ENCODE measurements at places on chromosomes 1 and 21. TPM values are rescaled to one million over a fixed set of nuclear protein-coding genes. Genes with fewer than 3 reads are reported as not detected.
A peak's percentile ranks its signal among the peaks of the same experiment; 100 is the strongest.

LCE1A gene
- polyA plus RNA-seq: not detected

- DNase-seq: no peak
These were observed 1.4 kb downstream of the ACOT7 start for GRCh38 chr1:6391951-6392808.

GRCh38 chr1:113042285-113043143 is 30.5 kb upstream of the LRIG2 start:
- DNase-seq: no peak

GRCh38 chr1:112954945-112955772 is 837 bp downstream of the SLC16A1 start:
- peak; percentile 47 for DNase-seq

DNA sequence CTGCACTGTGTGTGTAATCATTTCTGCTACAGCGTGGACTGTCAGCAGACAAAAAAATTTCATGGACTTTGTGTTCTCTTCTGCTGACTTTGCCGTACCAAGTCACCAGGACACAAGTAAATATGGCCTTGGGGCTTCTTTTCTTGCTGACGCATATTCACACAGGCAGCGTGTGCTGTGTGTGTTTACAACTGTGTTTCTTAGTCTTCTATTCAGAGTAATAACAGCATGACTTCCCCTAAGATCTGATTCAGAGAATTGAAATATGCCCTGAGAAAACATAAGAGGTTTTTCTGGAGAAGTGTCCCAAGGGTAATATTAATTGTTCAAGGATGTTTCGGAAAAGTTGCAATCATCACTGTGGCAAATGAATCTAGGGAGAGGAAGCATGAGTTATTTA is 47.1 kb upstream of the DYNLT5 start:
- DNase-seq: no peak

DNA sequence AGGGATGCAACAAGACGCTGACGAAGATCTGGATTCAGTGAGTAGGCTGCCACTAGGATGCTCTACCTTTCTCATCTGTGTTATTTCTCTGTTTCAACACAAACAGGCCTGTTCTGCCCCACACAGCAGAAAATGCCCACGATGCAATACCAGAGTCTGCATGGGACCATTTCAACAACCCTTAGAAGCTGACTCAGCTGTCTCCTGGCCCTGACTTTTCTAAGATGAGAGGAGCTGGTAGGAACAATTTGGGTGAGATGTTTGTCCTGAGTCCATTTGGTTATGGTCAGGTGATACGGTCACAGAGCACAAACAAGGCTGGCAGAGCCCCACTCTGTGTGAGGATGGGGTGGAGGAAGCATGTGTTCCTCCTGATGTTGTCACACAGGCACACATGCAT is 11.5 kb upstream of the SLC2A1 start:
- no peak for DNase-seq

DNA sequence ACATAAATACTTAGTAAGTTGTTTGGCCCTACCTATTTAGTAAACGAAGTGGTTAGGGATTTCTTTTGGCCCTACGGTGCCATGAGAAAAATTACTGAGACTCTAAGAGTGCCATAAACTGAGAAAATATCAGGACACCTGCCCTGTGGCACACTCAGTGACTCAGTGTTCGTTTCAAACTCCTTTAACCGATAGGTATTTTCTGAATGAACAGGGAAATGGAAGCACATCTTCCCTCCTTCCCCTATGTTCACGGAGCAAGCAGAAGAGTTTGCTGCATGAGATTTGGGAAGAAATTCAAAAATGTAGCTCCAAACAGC is 134.2 kb downstream of the KAZN start:
- DNase-seq: no peak

ITPKB gene
- polyA plus RNA-seq: 21.5 TPM

OR2T11 gene
- polyA plus RNA-seq: not detected

DNA sequence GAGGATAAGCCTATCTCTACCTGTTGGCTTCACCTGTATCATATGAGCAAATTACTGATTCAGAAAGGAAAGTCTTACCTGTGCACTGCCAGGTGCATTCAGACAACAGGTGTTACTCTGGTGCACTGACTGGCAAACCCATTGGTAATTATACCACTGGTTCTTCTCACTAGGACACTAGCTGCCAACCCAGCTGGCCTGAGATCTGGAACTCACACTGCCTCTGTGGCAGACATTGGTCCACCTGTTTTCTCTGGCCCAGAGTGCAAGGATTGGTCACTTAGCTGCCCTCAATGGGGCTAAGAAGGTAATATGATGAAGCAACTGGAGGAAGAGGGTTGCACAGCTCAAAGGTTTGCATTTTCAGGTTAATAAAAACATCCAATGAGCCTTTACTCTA is 140.2 kb upstream of the DNAH14 start:
- no peak for DNase-seq

DNA sequence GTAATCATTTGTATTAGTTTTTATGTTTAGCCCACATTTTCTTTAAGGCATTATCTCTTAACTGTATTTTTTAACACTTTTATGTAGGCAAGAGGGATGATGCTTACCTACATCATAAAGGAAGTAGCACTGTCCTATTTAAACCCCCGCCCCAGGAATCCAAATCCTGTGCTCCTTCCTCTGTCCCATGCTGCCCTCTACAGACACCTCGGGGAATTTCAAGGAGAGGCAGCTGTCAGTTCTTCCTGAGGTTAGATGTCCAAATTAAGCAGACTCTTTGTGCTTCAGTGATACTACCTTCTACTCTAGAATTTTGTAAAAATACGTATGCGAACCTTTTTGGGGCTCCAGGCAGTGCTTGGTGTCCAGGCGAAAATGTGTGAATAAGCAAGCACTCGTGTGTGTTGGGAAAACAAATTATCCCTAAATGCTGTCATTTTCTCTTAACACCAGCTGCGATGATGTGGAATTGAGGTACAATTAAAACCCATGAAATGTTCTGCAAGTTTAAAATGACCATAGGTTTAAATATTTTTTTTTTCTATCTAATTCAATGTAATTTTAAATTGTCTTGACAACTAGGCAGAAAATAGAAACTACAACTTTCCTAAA is 19.2 kb downstream of the CRCT1 start:
- no peak for DNase-seq

- no peak for DNase-seq
These were observed 26.7 kb upstream of the RSPO1 start for GRCh38 chr1:37661401-37661800.

GRCh38 chr21:38820471-38821239 is 14.9 kb downstream of the ETS2 start:
- no peak for DNase-seq

- DNase-seq: no peak
These were observed 7.4 kb downstream of the HDAC1 start for GRCh38 chr1:32299327-32299726.

DNA sequence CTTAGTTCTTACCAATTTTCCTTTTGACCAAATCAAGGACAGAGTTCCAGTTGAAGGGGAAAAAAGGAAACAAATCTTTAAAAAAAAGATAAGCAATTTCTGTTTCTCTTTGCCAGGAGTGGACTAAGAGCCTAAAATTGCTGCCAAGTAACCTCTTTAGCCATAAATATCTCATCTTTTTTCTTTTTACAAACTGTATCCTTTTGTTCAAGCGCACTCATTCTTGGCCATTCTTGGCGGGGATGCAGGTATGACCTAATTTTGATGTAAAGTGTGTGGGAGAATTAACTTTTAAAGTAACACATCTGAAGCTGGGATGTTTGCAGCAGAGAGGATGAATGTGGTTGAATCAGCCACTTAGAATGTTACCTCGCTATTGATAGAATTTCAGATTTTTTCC is 13.4 kb upstream of the KIF1B start:
- no peak for DNase-seq

FAM110D gene
- 1.3 TPM for polyA plus RNA-seq

DNA sequence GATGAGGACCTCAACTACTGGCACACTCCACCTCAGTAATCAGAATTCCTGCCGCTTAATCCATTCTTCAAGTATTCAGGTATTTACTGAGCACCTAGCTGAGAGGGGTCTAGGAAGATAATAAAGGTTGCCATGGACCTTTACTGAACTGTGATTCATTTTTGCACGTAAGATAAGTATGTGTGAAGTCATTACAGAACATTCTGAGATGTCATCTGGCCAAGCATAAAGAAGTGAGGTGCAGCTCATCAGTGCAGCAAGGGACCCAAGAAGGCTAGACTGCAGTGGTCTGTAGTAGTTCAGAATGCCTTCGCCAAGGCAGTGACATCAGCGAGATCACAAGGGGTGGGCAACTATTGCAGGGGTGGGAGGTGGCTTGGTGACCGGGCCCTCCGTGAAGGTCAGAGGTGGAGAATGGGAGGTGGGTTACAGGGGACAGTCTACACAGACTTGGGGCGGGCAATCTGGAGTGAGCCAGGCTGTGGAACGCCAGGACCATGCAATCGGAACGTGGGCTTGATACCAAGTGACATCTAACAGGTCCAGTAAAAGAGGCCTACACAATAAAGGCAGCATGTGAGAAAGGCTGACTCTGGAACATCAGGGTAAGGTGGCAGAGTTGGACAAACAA is 107.4 kb downstream of the SLC45A1 start:
- DNase-seq: no peak

PFKFB2 gene
- 17.0 TPM for polyA plus RNA-seq

- no peak for DNase-seq
These were observed 35.7 kb upstream of the LIN9 start for GRCh38 chr1:226344441-226345259.

DNA sequence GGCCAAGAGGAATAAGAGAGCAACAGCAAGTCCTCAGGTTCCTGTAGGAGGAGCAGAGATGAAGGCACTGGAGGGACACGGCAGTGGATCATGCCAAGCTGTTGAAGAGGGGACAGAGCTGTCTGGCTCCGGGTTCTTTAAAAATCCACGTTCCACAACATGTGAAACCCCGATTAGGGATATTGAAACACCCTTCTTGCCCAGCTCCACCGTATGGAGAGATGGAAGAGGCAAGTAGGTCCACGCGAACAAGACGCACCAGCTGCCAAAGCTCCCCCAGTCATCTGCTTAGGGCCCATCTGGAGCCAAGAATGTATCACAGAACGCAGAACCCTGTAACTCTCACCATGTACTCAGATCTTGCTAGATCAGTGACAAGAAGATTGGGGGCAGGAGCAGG is 3.9 kb downstream of the C1orf198 start:
- DNase-seq: no peak

GRCh38 chr1:87167848-87168525 is 160.7 kb upstream of the LMO4 start:
- no peak for DNase-seq

GRCh38 chr1:24909388-24909898 is 20.6 kb downstream of the RUNX3 start:
- DNase-seq: no peak

WLS gene
- 170 TPM for polyA plus RNA-seq

CCDC27 gene
- 0.10 TPM for polyA plus RNA-seq

TNFSF4 gene
- polyA plus RNA-seq: 2.2 TPM

DNA sequence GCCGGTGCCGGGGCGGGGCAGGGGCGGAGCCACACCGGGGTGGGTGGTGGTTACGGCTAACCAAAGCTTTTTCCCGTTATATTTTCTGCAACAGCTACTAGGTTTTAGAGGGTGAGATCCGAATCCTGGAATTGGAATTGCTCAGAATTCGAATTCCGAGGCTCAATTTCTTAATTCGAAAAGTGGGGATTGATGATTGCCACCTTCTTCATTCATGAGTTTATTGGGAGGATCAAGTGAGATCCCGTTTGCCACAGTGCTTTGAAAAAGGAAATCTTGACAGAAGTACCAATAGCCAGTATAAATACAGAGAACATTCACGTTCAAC is 207 bp upstream of the SVBP start:
- DNase-seq: no peak

GRCh38 chr1:85448358-85448757 is 16.6 kb downstream of the DDAH1 start:
- DNase-seq: no peak

GRCh38 chr1:224271106-224271505 is 58.9 kb downstream of the NVL start:
- DNase-seq: no peak

RAB3B gene
- 4.8 TPM for polyA plus RNA-seq

OR10Z1 gene
- polyA plus RNA-seq: 0.03 TPM

DNA sequence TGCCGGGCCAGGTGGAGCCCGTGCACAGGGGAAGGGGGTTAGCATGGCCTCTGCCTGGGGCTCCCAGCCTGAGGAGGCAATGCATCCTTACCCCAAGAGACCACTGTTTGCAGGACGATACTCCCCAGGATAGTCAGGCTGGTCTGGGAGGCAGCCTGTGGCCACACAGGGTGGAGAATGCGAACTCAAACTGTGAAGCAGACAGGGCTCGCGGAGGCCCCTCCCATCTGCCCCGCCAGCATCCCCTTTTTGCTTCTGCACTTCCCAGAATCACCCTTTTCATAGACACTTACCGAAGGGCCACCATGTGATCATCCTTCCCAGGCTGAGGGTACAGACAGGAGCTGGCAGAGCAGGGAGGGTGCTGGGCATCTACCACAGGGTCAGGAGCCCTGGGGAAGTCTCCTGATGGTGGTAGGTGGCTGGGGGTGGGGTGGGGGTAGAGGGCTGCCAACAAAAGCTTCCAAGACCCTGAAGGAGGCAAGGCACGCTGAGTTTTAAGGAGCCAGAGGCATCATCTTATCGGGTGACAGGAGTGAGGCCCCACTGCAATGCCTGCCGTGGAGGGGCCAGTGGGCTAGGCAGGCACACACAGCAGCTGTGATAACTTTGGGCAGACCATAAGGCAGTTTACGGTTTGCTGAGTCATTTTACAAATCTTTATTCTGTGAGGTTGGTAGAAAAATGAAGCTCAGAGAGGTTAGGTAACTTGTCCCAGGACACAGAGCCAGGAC is 31.3 kb upstream of the BTG2 start:
- no peak for DNase-seq

GRCh38 chr1:178323067-178323466 is 173.7 kb downstream of the CLEC20A start:
- DNase-seq: no peak

RSPH1 gene
- 15.1 TPM for polyA plus RNA-seq

SLC6A9 gene
- 5.4 TPM for polyA plus RNA-seq

DCDC2B gene
- 0.37 TPM for polyA plus RNA-seq

GRCh38 chr1:180950321-180950720 is 37.6 kb downstream of the KIAA1614 start:
- no peak for DNase-seq

GRCh38 chr1:89545264-89546038 is 20.8 kb downstream of the LRRC8B start:
- no peak for DNase-seq

TDRD5 gene
- polyA plus RNA-seq: 4.4 TPM

PDC gene
- polyA plus RNA-seq: not detected

DNA sequence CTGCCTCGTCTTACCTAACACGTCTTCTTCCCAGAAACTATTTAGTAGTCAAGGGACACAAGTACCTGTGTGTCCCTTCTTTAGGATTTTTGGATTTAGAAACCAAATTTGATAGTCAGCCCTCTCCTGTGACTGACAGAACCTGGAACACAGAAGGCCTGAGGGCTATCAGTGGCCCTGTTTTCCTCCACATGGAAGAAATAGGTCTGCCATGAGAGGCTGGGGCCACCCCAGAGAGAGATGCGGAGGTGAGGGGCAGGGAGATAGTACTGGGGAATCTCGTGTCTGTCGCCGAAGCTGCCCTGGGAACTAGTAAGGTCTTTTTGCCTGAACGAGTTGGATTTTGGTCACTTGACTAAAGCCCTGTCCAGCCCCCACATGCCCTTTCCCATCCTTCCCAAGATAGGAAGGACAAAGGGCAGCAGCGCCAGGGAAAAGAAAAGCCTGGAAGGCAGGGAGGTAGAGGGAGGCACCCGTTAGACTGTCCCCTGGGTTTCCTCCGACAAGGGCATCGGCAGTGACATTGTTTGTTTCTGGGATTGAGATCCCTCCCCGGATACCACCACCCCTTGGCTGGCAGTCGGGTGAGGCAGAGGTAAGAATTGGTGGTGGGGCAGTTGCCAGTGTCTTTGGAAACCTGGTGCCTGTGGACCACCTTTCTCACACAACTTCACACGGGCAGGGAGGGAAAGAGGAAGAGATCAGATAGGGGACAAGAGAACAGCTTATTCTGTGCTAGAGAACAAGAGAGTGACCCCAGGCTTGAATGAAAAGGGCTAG is 19.8 kb downstream of the SMIM12 start:
- DNase-seq: no peak

PKLR gene
- polyA plus RNA-seq: 9.4 TPM
